HuH-7 (cell line): ENCODE measurements at places on chromosomes 1 and 21.

DNA sequence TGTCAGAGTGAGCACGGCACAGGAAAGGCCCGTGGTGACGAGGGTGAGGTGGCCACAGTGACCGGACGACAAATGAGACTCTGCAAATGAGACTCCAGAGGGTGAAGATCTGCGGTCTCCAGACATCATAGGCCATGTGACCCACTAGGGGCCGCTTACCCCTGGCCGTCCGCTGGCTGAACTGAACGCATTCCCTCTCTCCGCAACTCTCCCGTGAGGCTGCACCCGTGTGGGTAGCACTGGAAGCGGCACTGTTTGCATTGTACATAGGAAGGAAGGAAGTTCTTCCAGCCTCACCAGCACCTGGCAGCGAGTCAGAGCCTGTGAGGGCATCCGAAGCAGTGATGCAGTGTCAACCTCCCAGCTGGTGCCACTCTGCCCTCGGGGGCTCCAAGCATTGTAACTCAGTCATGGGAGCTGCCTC lies 23.6 kb upstream of the SPSB1 start:
- DNase-seq = no peak

DNA sequence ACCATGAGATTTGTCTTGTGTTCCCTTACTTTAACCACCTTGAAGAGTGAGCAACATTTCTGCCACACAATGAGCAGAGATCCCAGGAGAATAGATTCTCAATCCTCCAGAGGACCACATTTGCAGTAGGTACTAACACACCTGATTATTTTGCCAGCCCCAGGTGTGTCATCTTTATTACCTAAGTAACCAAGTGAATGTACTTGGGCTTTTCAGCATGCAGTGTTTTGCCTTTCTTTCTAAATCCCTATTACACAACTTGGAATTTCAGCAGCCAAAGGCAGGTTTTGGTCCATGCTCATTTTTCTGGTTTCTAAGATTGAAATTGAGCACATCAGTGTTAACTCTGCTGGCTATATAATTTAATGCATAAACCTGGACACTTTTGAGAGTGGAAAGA lies 43.2 kb upstream of the ST6GALNAC5 start:
- no peak for DNase-seq

- DNase-seq = no peak
Observed at GRCh38 chr1:198352975-198353695, 187.3 kb downstream of the ATP6V1G3 start.

GRCh38 chr1:206708058-206708457 lies 23.4 kb downstream of the MAPKAPK2 start:
- DNase-seq = no peak

GRCh38 chr1:245484176-245484575 lies 329.4 kb downstream of the KIF26B start:
- no peak for DNase-seq

DNA sequence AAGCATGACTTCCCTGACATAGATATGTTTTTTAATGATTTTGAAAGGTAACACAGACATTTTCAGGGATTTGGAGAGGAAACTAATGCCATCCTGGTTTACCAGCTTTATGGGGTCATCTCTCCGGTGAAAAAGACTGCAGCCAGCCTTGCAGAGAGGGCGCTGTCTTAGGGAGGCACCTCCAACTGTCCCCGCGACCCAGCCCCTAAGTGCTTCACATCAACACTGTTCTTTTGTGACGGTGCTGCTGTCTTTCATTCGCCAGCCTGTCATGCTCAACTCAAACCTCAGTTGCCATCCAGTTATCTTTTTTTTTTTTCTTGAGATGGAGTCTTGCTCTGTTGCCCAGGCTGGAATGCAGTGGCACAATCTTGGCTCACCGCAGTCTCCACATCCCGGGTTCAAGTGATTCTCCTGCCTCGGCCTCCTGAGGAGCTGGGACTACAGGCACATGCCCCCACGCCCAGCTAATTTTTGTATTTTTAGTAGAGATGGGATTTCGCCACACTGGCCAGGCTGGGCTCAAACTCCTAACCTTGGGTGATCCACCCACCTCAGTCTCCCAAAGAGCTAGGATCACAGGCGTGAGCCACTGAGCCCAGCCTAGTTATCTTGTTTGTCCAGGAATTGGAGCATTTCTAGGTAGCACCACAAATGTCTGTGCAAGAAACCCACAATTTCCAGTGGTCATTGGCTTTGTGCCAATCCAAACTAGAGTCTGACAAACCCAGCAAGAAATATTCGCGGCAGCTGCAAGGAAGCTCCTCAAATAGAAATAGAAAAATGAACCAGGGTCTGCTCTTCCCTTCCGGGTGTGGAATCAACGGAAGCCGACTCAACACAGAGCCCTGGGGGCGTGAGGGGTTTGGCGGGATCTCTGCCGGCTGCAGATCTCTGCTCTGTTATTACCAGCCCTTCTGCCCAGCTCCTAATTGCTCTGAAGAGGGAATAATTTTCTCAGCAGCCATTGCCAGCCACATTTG lies 24.2 kb downstream of the PDE9A start:
- no peak for DNase-seq

GRCh38 chr1:43152866-43153265 lies 19.2 kb downstream of the EBNA1BP2 start:
- no peak for DNase-seq

DNA sequence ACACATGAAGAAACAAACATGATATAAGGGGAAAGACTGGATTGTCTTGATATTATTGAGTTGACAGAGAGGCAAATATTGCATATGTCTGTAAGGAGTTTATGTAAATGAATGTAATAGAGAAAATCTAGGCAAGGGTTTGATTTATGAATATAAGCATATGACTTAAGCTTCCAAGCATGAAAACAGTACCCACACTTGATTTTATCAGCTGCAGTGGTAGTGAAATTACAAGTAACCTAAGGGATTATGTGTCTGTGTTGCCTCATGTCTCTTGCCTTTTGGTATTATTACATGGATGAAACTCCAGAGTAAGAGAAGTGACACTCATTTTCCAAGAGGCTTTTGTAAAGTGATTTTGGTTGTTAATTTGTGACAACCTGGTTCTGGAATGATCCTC lies 1678.9 kb downstream of the KCNT2 start:
- no peak for DNase-seq

DNA sequence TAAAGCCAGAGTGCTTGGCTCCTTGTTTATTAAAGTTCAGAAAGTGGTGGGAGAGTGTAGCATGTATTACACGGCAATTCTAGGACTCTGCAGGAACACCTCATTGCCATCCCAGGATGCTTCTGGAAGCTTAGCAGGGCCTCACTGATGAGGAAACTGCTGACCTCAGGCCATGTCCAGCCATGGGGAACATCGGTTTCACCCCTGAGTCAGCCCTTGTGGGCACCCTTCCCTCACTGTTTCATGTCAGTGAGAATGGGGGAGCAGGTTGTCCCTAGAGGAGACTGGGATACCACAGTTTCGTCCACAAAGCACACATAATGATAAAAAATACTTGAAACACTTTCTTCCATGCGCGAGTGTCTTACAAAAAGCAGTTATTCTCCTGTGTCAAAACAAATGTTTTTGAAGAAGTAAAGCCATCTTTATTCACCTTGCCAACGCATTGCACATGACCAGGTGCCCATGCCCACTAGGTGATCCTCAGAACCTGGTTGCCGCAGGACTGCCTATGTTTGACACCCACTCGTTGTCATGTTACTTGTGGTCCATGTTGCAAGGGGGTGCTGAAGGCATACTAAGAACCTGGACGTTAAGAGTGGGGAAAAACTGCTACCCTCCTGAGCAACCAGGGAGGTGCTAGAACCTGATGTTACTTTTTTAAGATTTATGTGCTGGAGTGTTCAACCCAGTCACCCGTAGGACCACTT lies 41.2 kb upstream of the TTC22 start:
- no peak for DNase-seq

DNA sequence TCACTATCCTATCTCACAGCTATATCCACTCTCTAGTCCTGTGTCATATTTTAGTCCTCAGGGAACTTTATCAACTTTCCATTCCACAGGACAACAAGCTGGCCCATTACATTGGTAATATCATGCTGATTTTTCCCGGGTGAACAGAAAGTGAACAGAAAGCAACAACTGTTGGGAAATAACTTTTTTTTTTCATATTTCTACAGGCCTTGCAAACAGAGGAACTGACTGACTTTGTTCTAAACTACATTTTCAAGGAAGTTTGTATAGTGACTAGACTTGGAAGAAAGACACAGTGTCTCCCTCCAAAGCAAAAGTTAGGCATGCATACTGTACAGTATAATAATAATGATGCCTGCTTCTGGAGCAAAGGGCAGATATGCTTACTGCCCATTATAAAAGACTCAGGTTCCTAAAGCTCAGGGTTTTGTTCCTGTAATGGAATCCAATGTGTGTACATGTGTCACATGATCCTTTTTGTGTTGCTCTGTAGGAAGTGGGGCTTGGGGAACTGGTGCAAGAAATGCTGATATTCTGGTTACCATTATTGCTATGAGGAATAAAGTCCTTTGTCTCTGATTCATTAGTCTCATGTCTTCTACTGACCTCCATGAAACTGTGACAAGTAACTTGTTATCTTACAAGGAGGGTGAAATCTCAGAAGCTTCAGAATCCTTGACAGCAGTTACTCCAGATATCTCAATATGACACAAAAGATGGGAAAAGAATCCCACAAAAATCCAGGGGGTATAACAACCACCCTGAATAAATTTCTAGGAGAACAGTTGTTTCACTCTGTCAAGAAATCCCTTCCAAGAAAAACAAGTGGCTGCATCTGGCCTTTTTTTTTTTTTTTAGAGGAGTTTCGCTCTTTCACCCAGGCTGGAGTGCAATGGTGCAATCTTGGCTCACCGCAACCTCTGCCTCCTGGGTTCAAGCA lies 17.7 kb upstream of the NTPCR start:
- DNase-seq = no peak

DNA sequence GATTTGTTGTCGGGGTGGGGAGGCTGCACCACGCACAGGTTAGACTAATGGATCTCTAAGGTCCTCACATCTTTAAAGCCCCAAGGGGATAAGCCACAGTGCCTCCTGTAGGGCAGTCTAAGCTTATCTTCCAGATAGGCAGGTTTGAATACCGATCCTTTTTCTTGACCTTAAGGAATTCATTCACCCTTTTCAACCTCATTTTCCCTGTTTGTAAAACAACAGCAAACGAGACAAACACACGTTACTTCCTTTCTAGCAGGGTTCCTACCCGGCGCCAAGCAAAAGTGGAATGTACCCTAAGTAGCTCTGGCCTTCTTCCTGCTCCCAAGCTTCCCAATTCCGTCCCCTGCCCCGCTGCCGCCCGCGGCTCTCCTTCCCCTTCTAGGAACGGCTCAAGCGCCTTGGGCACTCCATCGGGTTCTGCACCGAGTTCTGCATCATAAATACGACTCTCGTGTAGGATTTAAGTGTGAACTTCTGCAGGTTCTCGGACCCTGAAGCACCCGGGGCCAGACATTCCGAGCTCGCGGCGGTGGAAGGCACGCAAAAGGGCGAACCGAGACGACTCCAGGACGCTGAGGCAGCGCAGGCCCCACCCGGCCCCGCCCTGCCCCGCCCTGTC lies 548 bp upstream of the CDC20 start:
- no peak for DNase-seq

- DNase-seq = peak; percentile 88
Observed at GRCh38 chr1:224329842-224330753, at the start of gene NVL. NVL (minus strand) TSS chr1:224330172; CDS start chr1:224330127, 45 bp downstream.

DNA sequence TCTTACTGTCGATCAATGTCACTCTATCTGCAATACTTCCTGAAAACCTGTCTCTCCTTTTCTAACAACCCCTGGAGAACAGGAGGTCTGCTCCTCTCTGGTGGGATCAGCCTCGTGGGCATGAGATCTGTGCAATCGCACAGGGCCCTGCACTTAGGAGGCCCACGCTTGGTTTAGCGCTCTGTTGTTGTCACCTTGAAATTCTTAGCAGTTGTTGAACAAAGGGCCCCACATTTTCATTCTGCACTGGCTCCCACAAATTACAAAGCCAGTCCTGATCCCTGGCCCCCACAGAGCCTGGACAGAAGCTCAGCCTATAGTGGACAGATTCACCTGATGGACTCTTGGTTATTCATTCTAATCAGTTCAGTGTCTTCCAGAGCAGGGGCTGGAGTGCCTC lies 18.6 kb downstream of the SPOCD1 start:
- DNase-seq = no peak

DNA sequence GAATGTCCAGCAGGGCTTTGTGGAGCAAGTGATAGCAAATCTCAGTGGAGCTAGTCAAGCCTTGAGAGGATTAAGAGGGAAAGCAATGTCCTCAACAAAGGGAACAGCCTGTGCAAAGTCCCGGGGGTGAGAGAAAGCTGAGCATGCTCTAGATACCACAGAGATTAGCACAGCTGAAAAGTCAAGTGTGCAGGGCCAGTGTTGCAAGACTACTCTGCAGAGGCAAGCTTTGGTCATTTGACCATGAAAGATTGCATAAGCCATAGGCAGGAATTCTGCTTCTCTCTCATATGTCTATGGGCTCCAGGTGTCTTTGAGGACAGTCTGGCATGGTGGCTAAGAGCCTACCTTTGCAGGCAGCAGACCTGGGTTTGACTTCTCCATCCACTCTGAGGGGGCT lies 181.0 kb upstream of the JUN start:
- DNase-seq = peak; percentile 37

- DNase-seq = peak; percentile 1
Observed at GRCh38 chr1:73781251-73781650, 416.7 kb downstream of the LRRIQ3 start.

DNA sequence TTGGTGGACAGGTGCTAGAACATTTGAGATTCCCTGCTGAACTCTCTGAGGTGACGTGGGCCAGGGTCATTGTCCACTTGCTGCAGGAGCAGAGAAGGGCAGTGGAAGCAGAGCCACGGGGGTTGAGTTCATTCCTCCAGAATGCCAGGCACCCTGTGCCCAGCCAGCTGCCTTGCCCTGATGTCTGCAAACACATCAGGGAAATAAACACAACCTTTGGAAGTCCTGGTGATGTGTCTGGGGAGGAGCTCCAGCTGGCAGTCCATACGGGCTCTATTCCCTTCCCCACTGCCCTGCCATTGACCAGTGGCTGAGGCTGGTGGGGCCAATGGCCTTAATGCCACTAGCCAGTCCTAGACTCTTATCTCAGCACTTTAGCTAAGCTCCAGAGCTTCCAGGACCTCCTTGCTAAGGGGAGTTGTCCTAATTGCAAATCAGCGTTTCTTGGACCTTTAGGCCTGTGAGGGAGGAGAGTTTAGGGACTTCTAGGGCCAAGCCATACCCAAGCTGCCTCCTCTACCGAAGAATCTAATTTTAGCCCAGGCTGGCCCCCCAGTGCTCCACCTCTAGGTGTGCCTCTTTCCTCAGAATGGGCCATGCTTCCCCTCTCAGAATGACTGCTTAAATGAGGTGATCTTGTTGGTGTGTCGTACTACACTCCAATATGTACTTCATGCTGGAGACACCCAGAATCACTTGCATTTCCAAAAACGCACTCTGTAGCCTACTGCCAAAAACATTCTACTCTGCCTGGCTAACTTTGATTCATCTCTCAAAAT lies 25.9 kb upstream of the MFSD2A start:
- DNase-seq = no peak

GRCh38 chr1:232367293-232367692 lies 262.6 kb downstream of the SIPA1L2 start:
- no peak for DNase-seq

- no peak for DNase-seq
Observed at GRCh38 chr1:200183637-200184036, 156.1 kb downstream of the NR5A2 start.

GRCh38 chr1:217917281-217917887 lies 286.2 kb downstream of the SPATA17 start:
- no peak for DNase-seq

GRCh38 chr1:12316331-12316730 lies 86.5 kb downstream of the VPS13D start:
- DNase-seq = no peak

- DNase-seq = no peak
Observed at GRCh38 chr1:206729507-206729906, 41.1 kb upstream of the IL19 start.

GRCh38 chr1:226292874-226293552 lies 16.0 kb downstream of the LIN9 start:
- DNase-seq = no peak

- DNase-seq = no peak
Observed at GRCh38 chr1:204335085-204335484, 24.6 kb downstream of the PLEKHA6 start.
